ENCODE measurements at places on chromosomes 16 and 17. TPM values are rescaled to one million over a fixed set of nuclear protein-coding genes. Genes with fewer than 3 reads are reported as not detected.

DNA sequence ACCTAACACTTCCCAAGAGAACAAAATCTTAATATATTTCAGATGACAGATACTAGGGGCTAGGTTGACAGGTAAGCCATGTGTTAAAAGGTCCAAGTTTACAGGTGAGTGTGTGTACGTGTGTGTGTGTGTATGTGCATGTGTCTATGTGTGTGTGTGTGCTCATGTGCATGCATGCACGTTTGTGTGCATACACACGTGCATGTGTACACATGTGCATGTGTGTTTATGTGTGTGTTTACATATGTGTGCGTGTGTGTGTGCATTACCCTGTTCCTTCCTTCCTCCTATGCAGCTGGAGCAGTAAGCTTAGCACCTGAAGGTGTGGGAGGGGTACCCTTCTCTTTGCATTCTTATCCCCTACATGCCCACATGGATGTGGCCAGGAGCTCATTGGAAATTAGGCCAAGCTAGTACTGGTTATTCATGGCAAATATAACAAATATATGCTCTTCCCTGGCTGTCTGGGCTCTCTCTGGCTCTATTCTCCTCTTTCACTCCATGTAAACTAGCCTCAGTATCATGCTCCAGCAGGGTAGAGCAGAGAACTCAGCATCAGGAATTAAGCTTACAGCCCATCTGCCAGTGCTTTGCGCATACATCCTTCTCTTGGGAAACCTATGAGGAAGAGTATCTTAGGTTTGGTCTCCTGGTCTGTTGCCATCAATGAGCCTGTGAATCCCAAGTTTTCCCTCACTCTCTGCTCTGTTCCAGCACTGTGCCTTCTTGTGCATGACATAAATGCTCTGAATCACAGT lies 258.0 kb upstream of the MYOCD start:
- no peak for DNase-seq

DNA sequence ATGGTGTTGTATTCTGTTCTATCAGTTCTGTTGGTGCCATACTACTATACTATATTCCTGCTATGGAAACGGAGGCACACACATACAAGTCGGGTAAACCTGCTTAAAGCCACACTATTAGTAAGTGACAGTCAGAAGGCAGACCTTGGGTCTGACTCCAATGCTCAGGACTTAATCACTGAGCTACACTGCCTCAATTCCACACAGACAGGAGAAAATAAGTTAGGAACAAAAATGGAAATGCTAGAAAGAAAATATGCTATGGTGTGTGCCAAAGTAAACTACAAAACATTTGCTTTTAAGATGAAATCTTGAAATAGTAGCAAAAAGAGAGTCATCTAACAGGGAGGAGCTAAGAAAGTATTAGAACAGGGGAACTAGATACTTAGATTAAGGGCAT lies 48.1 kb downstream of the MYO1D start:
- no peak for DNase-seq

GRCh38 chr16:69858191-69859104 lies 92.7 kb upstream of the CLEC18A start:
- no peak for DNase-seq

DNA sequence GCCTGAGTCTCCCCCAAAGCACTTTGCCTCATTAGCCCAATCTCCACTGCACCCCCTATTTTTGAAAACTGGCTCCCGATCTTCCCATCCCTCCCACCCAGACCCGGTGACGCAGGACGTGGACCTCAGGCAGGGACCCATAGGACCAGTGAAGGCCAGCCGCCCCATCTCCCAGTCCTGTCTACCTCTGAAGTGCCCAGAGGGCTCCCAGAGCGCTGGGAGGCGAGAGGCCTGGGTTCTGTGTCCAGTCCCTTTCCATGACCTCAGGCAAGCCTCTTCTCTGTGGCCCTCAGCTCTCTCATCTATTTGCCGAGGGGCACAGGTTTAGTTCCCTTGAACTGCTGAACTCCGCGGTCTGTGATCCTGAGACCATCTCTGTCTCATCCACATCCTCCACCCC lies 714 bp downstream of the TNS4 start:
- peak; percentile 14 for DNase-seq

- DNase-seq = no peak
These were observed 37.2 kb downstream of the GSE1 start for GRCh38 chr16:85650135-85650843.

DNA sequence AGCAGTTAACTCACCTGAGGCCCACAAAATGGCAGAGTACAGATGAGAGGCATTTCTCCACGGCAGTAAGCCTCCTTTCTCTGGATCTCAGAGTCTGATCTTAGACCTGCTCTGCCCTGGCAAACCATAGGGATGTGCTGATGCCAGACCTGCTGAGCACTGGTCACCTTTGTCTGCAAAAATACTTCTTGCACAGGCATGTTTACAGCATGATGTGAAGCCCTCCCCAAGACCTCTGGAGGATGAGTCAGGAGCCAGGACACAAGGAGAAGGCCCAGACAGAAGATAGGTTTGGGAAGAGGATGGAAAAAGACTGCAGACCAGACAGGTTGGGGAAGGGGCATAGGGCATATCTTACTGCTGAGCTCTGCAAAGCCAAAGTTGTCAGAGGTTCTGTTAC lies 426.6 kb downstream of the PMP22 start:
- no peak for DNase-seq

DNA sequence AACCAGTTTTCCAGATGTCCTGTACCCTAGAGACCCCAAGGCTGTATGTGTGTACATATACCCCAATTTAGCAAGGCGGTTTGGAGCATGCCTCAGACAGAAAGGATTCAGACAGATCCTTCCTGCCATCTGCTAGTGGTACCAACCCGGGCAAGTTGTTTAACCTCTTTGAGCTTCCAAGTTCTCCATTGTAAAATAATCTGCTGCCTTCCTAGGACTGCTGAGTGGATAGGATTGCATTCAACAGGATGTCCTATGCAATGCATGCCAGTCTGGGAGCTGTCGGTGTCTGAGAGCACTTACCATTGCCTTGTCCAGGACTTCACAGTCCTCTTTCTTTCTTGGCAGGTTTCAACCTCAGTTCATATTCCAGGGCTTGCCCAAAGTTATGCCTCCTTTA lies 1.9 kb downstream of the CDH13 start:
- DNase-seq = no peak

DNA sequence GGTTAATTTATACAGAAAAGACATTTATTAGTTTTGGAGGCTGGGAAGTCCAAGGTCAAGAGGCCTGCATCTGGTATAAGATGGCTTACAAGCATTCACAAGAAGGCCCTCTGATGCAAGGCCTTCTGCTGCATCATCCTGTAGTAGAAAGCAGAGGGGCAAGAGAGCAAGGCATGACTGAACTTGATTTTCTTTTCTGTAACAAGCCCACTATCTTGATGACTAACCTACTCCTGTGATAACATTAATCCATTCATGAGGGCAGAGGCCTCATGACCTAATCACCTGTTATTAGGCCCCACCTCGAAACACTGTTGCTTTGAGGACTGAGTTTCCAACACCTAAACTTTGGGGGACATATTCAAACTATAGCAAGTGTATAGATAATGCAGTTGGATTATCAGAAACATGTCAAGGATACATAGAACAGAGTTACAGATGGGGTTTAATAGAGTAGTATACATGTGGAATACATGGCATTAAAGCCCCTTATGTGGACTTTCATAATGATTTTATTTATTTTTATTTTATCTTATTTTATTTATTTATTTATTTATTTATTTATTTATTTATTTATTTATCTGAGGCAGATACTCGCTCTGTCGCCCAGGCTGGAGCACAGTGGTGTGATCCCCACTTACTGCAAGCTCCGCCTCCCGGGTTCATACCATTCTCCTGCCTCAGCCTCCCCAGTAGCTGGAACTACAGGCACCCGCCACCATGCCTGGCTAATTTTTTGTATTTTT lies 88.2 kb downstream of the CHD9 start:
- DNase-seq = no peak

DNA sequence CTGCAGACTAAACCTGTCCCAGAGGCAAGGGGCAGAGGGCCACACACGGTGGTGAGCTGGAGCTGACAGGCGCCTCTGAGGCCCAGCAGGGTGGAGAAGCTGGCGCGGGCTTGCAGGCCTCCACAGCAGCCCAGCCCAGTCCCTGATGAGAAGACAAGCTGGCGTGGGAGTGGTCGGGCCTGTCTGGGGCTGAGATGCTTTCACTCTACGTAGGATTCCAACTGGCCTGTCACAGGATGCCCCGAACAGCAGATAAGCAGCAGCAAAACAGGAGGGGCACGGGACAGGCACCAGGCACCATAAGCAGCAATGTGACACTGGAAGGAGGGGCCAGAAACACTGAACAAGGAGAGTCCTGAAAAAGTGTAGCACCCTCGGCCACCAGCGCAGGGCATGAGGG lies 40.1 kb downstream of the PEMT start:
- DNase-seq = peak; percentile 78

GRCh38 chr17:14307560-14308024 lies 6.7 kb downstream of the HS3ST3B1 start:
- no peak for DNase-seq

DNA sequence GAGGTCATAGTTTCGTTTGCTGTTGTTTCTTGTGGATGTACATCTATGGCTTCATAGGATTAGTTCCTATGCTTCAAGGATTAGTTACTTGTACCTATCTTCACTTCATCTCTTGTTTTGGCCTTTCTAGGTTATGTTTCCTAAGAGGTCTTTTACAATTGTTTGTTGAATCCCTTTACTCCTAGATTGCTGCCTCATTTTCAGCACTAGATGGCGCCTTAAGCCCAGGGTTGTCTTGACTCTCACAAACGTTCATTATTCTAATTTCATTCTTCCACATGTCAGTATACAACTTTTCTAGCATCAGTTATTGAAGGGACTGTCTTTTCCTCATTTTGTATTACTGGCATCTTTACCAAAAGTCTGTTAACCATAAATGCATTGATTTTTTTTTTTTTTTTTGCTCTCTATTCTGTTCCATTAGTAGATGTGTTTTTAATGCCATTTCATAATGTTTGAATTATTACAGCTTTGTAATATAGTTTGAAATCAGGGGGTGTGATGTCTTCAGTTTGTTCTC lies 45.0 kb upstream of the NACA2 start:
- no peak for DNase-seq

- DNase-seq = no peak
These were observed 130.9 kb downstream of the ANKRD11 start for GRCh38 chr16:89359264-89360147.

DNA sequence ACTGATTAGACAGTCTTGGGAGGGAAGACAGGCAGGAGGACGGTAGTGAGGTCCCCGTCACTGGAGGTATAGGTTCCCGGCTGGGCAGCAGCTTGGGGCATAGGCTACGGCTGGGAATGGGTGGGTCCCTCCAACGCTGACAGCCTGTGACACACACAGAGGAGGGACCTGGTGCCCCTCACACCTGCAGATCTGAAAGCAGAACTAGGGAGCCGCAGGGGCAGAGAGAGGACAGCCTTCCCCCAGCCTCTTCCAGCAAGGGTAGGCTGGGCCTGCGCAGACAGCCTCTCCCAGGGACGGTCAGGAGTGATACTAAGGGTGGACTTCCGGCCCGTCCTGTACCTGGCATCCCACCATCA lies 2.0 kb downstream of the P2RX1 start:
- no peak for DNase-seq

DNA sequence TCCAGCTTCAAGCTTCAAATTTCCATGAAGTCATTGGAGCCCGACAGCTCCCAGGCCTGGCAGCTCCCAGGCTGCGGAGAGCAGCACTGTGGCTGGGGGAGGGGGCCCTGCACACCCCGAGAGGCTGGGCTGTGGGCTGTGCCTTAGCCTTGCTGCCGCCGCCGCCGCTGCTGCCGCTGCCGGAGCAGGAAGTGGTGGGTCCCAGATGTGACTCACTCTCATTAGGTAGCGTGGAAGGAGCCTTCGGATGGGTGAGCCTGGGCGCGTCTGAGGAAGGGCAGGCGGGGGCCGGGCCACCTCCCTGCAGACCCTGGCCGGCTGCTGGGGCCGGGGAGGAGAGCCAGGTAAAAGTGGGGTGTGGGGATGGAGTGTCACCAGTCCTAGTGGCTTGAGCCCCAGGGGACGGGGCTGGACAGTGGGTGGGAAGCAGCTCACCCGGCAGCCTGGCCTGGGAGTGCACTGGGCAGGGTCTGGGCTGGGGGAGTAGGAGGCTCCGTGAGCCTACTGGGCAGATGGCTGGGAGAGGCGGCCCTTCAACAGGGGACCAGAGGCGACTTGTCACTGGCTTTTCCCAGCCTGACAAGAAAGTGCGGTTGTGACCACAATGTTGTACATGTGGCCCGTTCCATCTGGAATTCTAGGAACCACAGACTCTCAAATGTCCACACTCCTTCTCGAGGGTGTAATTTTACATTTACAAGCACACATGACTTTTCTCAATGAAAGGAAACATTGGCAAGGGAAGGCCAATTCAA lies at the start of gene ADCY7:
TSS of gene ADCY7 (plus strand) at position 215 of the 755 bp plus-strand sequence. CDS start 21,629 bp downstream, outside the sequence.
- peak; percentile 80 for DNase-seq

DNA sequence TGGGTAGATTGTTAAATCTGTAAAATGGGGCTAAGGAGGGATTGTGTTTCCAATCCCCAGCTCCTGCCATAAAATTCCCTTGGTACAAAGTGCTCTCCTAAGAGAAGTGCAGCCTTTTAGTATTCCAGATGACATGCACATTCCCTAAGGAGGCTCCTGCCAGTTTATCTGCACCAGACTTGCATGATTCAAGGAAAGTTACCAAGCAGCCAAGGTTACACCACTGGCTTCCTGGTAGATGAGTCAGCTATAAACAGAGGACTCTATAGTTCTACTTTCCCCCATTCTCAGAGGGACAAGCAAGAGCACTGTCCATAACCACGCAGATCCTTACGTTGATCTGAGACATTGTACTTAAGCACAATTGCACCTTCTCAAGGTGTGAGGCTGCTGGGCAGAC lies 1.9 kb downstream of the CALB2 start:
- no peak for DNase-seq

DNA sequence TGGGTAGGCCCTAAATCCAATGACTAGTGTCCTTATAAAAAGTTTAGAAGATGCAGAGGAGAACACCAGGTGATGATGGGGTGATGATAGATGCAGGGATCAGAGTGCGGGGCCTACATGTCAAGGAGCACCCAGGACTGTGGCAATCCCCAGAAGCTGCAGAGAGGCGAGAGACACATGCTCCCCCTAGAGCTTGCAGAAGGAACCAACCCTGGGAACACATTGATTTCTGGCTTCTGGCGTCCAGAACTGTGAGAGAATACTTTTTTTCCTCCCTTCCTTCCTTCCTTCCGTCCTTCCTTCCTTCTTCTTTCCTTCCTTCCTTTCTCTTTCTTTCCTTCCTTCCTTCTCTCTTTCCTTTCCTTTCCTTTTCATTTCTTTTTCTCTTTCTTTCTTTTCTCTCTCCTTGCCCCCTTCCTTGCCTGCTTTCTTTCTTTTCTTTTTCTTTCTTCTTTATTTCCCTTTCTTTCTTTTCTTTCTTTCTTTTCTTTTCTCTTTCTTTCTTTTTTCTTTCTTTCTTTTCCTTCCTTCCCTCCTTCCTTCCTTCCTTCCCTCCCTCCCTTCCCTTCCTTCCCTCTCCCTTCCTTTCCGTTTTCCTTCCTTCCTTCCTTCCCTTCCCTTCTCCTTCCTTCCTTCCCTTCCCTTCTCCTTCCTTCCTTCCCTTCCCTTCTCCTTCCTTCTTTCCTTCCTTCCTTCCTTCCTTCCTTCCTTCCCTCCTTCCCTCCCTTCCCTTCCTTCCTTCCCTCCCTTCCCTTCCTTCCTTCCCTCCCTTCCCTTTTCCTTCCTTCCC lies 134.3 kb downstream of the HAPSTR1 start:
- DNase-seq = no peak

EFNB3 gene
- total RNA-seq = 1.4 TPM

CTRL gene
- total RNA-seq = 0.97 TPM

CRHR1 gene
- total RNA-seq = not detected

EFCAB13 gene
- 6.8 TPM for total RNA-seq

SLC13A5 gene
- total RNA-seq = 0.21 TPM

ORC6 gene
- total RNA-seq = 2.0 TPM
